ENCODE measurements at places on chromosomes 3 and 15.

GRCh38 chr15:101710806-101711205 lies 13.5 kb downstream of the TARS3 start:
- peak; percentile 77 for DNase-seq

- peak; percentile 55 for DNase-seq
Measured at GRCh38 chr3:66297900-66298299, 77.1 kb downstream of the SLC25A26 start.

DNA sequence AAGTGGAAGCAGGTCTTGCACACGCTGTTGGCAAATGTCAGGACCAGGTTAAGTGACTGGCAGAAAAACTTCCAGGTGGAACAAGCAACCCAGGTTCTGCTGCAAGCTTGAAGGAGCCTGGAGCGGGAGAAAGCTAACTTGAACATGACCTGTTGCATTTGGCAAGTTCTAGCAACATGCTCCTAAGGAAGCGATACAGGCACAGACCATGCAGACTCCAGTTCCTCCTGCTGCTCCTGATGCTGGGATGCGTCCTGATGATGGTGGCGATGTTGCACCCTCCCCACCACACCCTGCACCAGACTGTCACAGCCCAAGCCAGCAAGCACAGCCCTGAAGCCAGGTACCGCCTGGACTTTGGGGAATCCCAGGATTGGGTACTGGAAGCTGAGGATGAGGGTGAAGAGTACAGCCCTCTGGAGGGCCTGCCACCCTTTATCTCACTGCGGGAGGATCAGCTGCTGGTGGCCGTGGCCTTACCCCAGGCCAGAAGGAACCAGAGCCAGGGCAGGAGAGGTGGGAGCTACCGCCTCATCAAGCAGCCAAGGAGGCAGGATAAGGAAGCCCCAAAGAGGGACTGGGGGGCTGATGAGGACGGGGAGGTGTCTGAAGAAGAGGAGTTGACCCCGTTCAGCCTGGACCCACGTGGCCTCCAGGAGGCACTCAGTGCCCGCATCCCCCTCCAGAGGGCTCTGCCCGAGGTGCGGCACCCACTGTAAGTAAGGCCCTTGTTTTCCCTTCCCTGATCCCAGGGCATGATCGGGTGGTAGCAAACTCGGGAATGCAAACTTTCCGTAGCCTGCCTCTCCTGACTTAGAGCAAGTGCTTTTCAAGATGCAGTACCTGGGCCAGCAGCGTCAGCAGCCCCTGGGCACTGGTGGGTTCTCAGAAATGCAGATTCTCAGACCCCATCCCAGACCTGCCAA lies 759 bp downstream of the GALNT15 start:
- no peak for DNase-seq

DNA sequence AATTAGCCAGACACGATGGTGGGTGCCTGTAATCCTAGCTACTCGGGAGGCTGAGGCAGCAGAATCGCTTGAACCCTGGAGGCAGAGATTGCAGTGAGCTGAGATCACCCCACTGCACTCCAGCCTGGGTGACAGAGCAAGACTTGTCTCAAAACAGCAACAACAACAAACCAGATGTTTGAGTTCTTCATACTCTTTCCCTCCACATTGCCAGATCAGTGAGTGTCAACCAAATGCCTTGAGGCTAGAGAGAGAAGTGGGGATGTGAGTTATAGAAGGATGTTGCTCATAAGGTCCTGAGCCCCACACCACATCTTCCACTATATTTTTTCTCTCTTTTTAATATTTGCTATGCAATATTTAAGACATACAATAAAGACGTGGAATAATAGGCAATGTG lies 19.8 kb downstream of the MAPKBP1 start:
- DNase-seq = no peak

GRCh38 chr15:67063689-67064606 lies 1.5 kb upstream of the SMAD3 start:
- no peak for DNase-seq

DNA sequence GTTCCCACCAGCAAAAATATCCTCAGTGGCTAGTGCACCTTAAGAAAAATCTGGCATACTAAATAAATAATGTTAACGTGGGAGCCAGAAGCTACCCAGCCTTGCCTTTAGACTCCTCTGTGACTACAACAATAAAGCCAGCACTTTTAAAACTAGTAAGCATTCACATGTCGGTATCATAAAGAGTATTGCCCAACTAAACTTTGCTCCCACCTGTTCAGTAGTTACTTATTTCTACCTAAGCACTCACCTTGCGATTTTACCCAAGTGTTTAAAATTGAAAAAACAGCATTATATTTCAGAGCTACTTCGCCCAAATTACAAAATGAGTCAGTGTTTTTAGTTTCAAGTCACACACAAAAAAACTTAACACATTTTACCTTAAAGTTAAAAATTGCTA lies 12.8 kb downstream of the ALDH1L1 start:
- DNase-seq = no peak

DNA sequence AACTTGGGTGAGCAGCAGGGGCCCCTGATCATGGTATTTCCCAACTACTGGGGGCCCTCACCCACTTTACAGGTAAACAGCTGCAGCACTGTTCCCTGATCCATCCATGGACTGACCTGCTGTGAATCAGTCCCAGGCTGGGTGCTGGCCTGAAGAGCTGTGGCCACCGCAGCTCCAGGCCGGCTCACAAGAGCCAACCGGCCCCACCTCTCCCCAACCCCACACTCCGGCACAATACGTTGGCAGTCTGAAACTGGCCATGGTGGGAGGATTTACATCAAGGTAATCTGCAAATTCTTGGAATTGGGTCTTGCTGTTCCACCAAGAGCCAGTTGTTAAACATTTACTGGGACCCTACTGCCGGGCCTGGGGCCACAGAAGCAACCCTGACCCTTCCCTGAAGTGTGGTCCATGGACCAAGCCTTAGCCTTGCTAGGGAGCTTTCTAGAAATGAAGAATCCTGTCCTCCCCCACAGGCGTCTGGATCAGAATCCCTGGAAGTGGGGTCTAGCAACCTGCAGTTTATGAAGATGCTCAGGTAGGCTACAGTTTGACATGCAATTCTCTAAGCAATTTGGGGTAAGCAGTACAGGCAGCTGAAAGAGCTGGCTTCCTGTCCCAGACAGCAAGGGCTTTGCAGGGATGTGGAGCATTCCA lies 3.7 kb downstream of the SLC6A20 start:
- no peak for DNase-seq

- no peak for DNase-seq
Measured at GRCh38 chr3:195032106-195032759, 238.7 kb downstream of the XXYLT1 start.

GRCh38 chr3:127790882-127791183 lies 31.5 kb downstream of the MGLL start:
- DNase-seq = no peak

DNA sequence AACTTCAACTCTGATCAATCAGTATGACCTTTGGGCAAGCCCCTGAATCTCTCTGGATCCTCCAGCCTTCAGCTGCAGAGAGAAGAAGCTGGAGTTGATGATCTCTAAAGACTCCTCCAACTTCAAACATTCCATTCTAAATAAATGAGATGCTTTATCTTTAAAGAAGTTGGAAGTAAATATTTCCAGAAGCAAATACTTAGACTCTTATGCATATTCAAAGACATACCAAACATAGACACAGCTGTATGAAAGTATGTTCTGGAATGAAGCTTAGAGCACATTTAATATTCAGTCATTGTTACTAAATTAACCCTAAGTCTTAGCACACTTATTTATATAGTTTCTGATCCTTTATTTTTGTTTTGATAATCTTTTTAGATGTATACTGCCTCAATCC lies 77.6 kb upstream of the ACP3 start:
- DNase-seq = no peak

DNA sequence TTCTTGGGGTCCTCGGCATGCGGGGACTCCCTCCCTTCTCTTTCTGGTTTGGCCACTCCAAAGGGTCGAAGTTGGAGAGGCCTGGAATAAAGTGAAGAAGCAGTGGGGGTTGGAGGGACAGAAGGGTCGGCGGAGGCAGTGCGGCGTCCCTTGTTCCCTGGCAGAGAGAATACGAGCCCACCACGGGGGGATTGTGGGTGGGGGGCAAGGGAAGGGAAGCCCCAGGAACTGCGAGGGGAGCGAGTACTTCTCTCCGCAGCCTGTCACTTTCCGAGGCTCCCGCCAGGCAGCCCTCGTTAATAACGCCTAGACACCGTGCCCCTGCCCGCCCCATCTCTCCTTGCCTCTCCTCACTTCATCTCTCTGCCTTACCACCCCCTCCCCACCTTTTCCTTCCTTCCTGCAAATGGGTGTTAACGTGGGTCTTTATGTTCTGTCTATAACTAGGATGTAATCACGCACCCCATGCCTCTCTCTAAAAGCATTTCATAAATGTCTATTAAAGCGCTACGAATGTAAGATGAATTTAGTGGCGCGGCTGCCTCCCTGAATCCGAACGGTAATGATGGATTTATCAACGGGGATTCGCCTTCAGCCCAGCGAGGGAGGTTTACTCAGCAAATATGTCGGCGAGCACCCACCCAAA lies 13.7 kb downstream of the NR2F2 start:
- no peak for DNase-seq

DNA sequence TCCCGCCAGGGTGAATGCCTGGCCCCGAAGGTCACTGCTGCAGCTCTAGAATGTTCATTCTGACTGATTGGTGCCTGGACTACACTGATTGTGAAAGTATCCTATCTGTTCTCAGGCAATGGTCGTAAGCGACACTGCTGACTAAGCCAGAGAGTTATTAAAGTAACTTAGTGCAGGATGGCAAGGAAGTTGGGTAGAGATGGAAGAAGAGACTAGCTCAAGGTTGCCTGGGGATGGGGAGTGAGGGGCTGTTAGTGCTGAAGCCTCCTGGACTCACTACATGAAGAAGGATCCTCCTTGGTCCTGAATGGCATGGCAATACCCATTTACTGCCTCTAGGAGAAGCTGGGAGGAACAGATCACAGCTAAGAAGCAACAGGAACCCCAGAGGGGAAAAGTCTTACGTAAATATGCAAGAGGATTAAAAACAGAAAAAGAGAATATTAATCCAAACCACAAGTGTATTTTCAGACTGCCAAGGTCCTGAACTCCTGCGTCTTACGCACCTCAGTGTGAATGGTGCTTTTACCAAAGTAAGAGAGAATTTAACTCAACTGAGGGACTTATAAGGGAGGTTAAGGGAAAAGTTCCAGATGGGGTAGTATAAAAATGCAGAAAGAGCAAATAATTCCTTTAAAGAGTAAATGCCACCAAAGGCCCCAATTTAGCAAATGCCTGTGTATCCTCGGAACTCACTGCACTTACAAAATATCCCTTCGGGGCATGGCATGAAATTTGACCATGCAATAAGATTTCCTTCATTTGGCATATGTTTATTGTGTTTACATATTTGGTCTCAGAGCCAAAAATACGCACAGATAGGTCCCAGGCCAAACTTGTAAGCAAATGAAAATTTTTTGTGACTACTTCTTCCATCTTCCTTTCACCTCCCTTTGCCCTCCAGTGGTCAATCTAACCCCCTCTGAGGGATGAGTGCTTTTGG lies 64.0 kb upstream of the DGKG start:
- DNase-seq = peak; percentile 65

DNA sequence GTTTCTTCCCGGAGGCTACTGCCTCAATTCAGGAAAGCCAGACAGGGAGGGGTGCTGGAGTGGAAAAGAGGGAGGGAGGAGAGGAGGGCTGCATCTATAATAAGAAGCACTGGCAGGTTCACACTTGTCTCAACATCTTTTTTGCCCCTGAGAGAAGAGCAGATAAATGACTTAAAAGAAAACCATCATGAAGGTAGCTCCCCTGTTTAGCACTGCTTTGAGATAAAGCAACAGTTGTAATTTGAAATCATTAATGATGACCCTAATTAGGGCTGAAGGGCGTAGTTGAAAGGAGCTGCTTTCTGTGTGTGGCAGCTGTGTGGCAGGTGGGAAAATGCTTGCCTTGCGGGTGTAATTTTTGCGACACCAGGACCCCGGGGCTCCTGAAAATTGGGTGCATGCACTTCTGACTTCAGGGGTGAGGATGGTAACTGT lies 222.8 kb upstream of the IL12A start:
- no peak for DNase-seq

- DNase-seq = no peak
Measured at GRCh38 chr15:91196768-91197167, 96.7 kb downstream of the SV2B start.

DNA sequence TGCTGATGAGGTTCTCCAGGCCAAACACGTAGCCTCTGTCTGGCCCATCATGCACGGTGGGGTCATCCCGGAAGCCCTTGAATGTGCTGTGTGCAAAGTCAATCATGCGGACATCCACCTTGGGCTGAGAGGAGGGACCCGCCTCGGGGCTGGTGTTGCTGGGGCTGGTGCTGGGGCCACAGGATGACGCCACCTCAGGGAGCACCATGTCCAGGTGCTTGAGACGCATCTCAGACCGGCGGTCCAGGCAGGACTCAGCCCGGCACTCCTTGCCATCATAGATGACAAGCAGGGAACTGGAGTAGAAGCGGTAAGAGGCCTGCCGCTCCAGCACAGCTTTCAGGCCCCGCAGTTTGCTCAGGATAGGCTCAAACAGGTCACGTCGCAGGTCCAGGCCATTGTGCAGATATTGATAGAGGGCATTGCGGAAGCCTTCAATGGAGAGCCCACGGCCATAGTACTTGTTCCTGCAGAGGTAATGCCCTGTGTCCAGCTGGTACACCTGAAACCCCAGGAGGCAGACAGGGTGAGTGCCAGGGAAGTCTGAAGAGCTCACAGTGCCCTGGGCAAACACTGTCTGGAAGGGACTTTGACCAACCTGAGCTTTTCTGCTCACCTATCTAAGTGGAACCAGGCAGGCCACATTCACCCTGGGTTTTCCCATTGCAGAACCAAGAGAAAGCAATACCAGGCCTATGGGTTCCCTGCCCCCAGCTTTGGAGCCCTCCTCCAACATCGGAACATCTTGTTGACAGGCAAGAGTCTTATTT lies 3.6 kb upstream of the GMPPB start:
- no peak for DNase-seq

DNA sequence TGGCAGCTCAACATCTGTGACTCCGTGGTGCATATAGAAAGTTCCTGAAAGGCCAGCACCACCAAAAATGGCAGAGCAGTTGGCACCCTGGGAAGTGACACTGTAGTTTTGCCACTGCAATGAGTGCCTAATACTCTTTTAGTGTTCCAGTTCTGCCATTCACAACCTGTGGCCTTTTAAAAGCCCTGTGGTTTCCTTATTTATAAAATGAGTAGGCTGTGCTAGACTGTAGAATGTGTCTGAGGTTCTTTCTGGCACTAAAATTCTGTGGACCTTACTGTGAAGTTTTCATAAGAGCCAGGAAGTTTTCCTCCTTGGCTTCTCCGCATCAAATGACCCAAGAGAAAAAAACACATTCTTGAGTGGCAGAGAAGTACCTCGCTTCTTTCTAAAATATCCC lies 74.1 kb downstream of the MME start:
- DNase-seq = no peak

- DNase-seq = peak; percentile 5
Measured at GRCh38 chr3:21587894-21588293, 163.1 kb downstream of the ZNF385D start.

GRCh38 chr3:15330031-15330596 lies 2.3 kb downstream of the SH3BP5 start:
- peak; percentile 94 for DNase-seq

- no peak for DNase-seq
Measured at GRCh38 chr3:140004271-140004670, 69.3 kb downstream of the CLSTN2 start.

- no peak for DNase-seq
Measured at GRCh38 chr3:117483839-117484238, 774.3 kb downstream of the TUSC7 start.

GRCh38 chr15:31135523-31135922 lies 34.0 kb upstream of the TRPM1 start:
- no peak for DNase-seq
